ENCODE measurements at places on chromosomes 4 and X.

- DNase-seq, result no peak
Measured at GRCh38 chr4:118139241-118139640, 105.0 kb downstream of the NDST3 start.

GRCh38 chr4:141229408-141230101, 8.9 kb downstream of the ZNF330 start:
- no peak for DNase-seq

DNA sequence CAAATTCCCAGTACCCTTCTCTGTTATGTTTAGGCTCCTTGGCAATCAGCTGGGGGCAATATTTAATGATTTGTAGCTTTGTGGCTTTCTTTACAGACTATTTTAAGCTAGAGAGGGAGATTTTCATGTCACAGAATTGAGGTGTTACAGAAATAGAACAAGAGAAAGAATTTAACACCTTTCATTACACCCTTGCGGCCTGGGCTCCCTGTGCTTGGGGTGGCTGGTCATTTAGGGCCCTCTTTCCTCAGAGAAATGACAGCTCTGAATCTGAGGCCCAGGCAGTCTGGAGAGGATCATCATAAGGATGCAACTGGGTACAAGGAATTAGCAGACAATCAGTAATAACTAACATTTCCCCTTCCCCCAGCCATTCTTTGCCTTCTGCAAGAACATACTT, 104.5 kb upstream of the INTU start:
- no peak for DNase-seq

- DNase-seq, result no peak
Measured at GRCh38 chr4:48243887-48244286, 25.8 kb downstream of the TEC start.

DNA sequence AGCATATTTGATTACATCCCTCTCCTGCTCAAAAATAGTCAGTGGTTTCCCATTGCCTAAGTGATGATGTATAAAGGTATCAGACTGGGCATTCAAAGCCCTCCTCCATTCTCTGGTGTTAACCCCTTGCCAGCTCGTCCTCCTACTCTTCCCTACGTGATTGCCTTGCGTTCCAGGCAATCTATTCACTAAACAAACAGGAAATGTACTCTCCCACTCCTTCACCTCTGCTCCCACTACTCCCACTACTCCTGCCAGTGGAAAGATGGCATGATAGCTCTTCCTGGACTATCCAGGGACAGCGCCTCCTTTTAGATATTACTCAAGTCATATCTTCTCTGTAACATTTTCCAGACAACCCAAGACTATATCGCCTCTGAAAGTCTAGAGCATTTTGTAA, 5.8 kb downstream of the DGAT2L6 start:
- DNase-seq, result no peak

GRCh38 chr4:87938746-87939145, 36.8 kb upstream of the SPP1 start:
- DNase-seq, result no peak

- no peak for DNase-seq
Measured at GRCh38 chr4:158964114-158964727, 138.7 kb upstream of the RAPGEF2 start.

- peak; percentile 76 for DNase-seq
Measured at GRCh38 chr4:139734201-139734874, 68.7 kb downstream of the MGST2 start.

- DNase-seq, result no peak
Measured at GRCh38 chr4:60463857-60464502, 736.1 kb upstream of the ADGRL3 start.

DNA sequence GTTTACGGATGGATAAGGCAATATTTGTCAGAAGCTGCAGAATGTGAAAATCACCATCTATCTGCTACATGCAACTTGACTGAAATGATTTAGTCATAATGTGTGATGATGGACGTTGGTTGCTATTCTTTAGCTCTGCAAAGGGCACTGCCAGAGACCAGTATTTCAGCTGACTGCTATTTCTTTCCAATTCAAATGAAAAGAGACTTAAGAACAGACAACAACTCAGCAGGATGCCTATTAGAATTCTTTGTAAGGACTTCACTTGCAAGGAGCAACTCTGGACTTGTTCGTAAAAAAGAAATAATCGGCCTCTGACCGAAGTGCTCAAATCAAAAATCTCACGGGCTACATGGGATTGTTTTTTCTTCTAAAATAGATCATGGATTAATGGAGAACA, 262.7 kb downstream of the DHX15 start:
- no peak for DNase-seq

GRCh38 chr4:101651778-101652177, 138.8 kb upstream of the BANK1 start:
- peak; percentile 60 for DNase-seq
